ENCODE measurements at places on chromosomes 3 and 15. TPM values are rescaled to one million over a fixed set of nuclear protein-coding genes. Genes with fewer than 3 reads are reported as not detected.

The KLF15 gene
- total RNA-seq = 0.72 TPM

- DNase-seq = no peak
These were observed 6.6 kb downstream of the RBP1 start for GRCh38 chr3:139532976-139533375.

- DNase-seq = no peak
These were observed 167.6 kb downstream of the SNRK start for GRCh38 chr3:43453981-43454380.

The TICRR gene
- total RNA-seq = 0.12 TPM

The ARL8B gene
- total RNA-seq = 55.5 TPM

The FYCO1 gene
- total RNA-seq = 42.5 TPM

- no peak for DNase-seq
These were observed 246.5 kb upstream of the MDFIC2 start for GRCh38 chr3:70558956-70559355.

DNA sequence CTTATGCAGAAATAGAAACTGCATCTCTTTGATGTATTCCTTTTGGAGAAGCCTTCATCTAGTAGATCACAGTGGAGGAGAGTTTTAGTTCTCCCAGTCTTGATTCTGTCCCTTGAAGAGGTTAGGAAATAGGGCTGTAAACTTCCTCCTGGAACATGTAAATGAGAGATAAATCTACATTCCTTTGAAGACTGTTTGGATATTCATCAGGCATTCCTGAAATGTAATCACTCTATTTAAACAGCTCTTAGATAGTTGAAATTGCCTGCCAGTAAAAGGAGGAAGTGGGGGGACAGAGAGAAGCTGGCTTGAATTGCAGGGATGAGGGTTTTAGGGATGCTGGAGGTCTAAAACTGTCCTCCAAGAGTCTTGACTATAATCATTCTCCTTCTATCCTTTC, 254.3 kb upstream of the LRRC3B start:
- no peak for DNase-seq

DNA sequence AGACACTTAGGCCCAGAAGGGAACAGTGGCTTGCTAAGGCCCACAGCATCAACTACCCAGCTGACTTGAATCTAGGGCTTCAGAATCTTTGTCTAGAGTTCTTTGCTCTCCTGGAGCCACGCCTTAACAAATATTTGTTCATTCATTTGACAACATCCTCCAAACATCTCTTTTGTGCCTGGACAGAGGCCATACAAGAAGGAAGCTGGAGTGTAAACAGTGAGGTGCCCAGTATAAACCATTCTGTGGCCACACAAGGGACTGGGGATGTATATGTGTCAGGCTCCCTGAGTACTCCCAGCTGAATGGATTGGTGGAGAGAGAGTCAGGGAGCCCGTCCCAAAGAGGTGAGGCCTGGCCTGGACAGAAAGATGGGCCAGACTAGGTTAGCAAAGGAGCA, 3.4 kb downstream of the CIB2 start:
- no peak for DNase-seq

- DNase-seq = no peak
These were observed 49.7 kb downstream of the SEMA5B start for GRCh38 chr3:122977746-122978466.

The PLXNA1 gene
- total RNA-seq = 18.9 TPM

GRCh38 chr3:25468866-25469319, 40.8 kb downstream of the RARB start:
- no peak for DNase-seq

The CORO2B gene
- total RNA-seq = not detected

The PDIA5 gene
- total RNA-seq = 7.0 TPM

The NEO1 gene
- total RNA-seq = 15.7 TPM

GRCh38 chr15:98682992-98683701, 34.8 kb downstream of the IGF1R start:
- no peak for DNase-seq
